ENCODE measurements at places on chromosomes 3 and 15.

- DNase-seq, result no peak
Observed at GRCh38 chr15:73985101-73985873, 6.8 kb downstream of the STOML1 start.

GRCh38 chr3:108175352-108175751, 46.9 kb downstream of the IFT57 start:
- no peak for DNase-seq

DNA sequence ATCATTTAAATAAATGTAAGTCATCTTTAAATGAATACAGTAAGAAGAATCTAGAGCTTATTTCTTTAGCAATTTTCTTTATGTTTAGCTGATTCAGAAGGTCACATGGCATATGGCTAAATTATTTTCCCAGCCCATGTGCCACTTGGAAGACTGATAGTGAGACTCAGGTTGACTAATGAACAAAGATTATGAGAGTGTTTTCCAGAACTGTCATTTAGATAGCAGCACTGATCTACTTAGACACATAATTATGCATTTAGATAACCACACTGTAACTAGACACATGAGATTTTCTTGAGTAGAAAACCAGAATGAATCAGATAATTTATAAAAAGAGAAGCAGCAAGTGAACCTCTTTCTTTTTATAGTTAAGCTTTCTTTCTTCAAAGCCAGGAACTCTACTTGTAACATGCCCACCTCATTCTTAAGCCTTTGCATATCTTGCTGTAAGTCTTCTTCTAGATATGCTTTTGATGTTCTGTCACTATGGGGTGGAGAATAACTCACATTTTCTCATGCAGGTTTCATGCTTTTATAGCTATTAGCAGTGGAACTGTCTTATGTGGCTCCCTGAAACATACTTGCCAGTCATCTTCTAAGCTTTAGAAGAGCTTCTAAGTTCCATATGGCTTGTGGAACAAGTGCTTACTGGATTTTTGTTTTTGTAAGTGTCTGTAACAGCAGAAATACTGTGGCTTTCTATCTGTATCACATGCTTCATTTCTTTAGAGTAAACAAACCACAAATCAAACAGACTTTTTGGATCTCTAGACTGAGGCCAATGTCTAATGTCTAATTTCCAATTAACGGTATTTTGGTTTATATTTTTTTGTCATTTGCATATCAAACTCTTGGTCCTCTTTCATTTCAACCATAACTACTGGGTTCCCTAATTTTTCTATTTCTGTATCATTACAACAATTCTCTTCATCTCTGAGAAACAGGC, 101.4 kb downstream of the LMLN start:
- DNase-seq, result no peak

- no peak for DNase-seq
Observed at GRCh38 chr15:74384881-74385643, 17.6 kb upstream of the CYP11A1 start.

GRCh38 chr3:141471160-141471559, 15.7 kb upstream of the RASA2 start:
- DNase-seq, result no peak

DNA sequence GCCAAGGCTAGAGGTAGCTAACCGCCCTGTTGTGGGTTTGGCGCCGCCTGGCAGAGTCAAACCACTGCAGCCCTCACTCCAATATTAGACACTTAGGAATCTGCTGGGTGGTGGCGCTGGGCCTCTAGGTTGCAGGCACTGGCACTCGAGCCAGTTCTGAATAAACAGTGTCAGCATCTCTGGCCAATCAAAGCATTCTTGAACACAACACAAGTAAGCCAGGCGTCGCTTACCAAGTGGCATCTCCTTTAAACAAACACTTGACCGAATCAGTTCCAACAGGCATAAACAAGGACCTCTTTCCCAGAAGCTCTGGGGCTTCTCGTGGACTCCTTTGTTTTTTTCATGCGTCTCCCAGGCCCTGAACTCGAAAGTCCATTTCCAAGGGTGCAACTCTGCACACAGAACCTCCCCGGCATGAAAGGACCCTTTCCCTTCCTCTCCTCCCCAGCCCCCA, 82.3 kb downstream of the LRIG1 start:
- DNase-seq, result no peak

DNA sequence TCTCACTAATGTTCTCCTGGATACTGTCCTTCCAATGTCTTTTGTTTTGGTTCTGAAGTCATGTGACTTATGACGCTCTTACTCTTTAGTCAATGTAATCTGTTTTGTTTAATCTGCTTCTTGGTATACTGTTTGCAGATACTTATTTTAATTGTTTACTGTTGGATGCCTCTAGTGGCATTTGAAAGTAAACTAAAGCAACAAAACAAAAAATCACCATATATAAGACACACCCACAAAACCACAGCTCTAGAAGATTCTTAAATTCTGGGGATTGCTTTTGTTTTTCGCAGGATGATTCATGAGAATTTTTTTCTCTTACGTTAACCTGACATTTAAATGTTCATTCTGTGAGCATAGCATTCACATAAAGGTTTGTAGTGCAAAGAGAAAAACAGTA, 16.8 kb downstream of the SLC25A26 start:
- no peak for DNase-seq

GRCh38 chr3:72093270-72093991, 308.5 kb upstream of the PROK2 start:
- no peak for DNase-seq
